Right atrium auricular region (tissue), 2 donors: ENCODE measurements at places on chromosomes 13 and 19.

GRCh38 chr19:42042455-42043170, 27.4 kb downstream of the GRIK5 start:
- DNase-seq, result no peak

GRCh38 chr13:52846567-52847321, 1.7 kb downstream of the PCDH8 start:
- no peak for DNase-seq

GRCh38 chr13:41941174-41941573, 19.7 kb downstream of the VWA8 start:
- DNase-seq, result no peak

DNA sequence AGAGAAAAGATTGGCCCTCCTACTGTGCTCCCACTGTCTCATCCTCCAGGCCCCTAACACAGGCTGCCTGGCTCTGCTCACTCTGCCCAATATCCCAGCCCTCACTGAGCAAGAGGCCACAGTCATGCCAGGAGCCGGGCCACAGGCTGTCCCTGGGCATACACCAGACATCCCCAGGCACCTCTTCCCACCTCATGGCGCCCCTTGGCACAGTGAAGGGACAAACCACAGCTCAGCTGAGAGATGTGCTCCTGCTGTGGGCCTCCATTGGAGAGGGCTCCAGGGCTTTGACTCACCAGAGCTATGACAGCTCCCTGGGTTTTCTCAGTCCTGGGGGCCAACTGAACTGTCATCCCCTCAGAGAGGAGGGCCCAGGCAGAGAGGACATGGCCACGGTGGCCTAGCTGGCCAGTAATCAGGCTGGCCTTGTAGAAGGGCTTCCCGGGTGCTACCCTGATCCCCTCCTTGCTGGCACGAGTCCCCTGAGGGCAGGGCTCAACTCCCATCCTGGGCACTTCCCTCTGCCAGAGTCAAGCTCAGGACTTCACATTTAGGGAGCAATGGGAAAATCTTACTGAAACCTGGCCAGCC, 220.9 kb downstream of the TUBA3C start:
- DNase-seq, result no peak

DNA sequence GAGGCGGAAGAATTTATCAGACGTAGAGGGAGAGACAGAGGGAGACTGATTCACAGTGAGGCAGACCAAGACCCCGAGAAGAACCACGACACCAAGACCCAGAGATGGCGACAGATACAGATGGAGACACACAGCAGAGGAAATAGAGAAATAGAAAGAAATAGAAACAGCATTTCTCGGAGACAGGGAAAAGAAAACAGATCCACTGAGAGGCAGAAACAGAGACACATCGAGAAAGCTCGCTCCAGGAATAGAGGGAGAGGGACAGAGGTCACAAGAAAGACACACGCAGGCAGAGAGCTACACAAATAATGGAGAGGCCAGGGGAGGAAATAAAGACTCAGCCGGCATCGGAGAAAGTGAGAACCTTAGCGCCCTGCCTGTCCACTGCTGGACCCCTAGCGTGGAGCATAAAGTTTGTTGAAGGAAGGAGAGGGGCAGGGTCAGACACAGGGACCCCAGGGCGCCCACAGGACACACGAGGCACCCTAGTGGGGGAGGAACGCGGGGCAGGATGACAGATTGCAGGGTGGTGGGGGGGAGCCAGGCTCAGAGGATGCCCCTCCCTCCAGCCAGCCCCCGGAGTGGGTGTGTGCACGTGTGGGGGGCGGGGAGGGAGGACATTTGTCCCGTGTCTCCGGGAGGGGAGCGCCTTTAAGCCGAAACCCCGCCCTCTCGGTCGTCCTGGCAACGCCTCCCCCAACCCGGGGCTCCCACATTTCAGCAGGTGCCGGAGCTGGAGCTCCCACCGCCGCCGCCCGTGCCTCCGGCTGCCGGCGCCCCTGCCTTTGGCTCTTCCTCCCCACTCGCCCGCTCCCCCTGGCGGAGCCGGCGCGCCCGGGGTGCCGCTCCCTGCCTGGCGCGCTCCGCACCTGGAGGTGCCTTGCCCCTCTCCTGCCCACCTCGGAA, at the start of gene PRKCG:
Gene PRKCG, plus strand, starts transcription at position 716 of the 909 bp plus-strand sequence. CDS start 298 bp downstream, outside the sequence.
- no peak for DNase-seq
